Activated T-helper 1 cell treated with anti-CD3 and anti-CD28 coated beads, Interleukin-12 subunit alpha, Interleukin-12 subunit beta, Interleukin-2, Interleukin-4 antibody, amounts not matched to agents 30 ng/mL and 10 ng/mL and 1 ng/mL, durations not matched to agents 14 hours and 24 hours and 36 hours (primary cell): ENCODE measurements at places on chromosomes 4 and X. TPM values are rescaled to one million over a fixed set of nuclear protein-coding genes. Genes with fewer than 3 reads are reported as not detected.

Gene ARSD
- total RNA-seq = 2.5 and 2.7 TPM in 2 replicates

Gene DIPK2B
- total RNA-seq = not detected in 2 replicates

Gene GSX2
- total RNA-seq = not detected in 2 replicates

- no peak for DNase-seq
Measured at GRCh38 chrX:131588995-131589394, 45.1 kb downstream of the OR13H1 start.

- DNase-seq = no peak
Measured at GRCh38 chr4:138408758-138409157, 166.6 kb upstream of the SLC7A11 start.
